ENCODE measurements at places on chromosomes 16 and 17.

- no peak for DNase-seq
Measured at GRCh38 chr17:50514388-50514787, 6.1 kb downstream of the MYCBPAP start.

- DNase-seq: no peak
Measured at GRCh38 chr17:56152874-56153602, at the start of gene ANKFN1. Gene ANKFN1, plus strand, starts transcription at chr17:56153475. Its CDS starts 59,193 bp downstream, at chr17:56212668.

- no peak for DNase-seq
Measured at GRCh38 chr17:55773671-55774070, 22.8 kb downstream of the PCTP start.

- DNase-seq: no peak
Measured at GRCh38 chr16:86122681-86123342, 223.8 kb downstream of the IRF8 start.

DNA sequence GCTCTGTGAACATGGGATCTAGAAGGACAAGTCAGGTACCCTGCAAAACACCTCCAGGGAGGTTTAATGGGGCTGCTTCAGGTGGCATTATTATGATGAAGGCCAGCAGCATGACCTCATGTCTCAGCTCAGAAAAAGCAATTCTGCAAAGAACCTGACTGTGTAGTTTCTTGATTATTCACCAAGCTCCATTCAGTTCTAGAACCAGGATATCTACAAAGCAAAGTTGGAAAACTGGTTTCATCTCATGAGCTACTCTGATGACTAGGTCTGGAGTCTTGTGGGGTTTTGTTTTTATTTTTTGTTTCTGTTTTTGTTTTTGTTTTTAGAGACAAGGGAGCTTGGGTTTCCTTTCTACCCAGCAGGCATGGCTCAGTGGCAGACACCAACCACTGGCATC is 19.0 kb upstream of the LRRC37A3 start:
- DNase-seq: no peak

GRCh38 chr17:14245002-14245401 is 8.3 kb upstream of the CDRT15 start:
- DNase-seq: peak; percentile 14

- peak; percentile 23 for DNase-seq
Measured at GRCh38 chr16:72092832-72093447, 480 bp downstream of the TXNL4B start.

GRCh38 chr16:86117756-86118155 is 218.8 kb downstream of the IRF8 start:
- no peak for DNase-seq

- no peak for DNase-seq
Measured at GRCh38 chr17:15456972-15457722, 10.3 kb downstream of the CDRT4 start.

- no peak for DNase-seq
Measured at GRCh38 chr16:52812678-52813556, 239.8 kb downstream of the CHD9NB start.

DNA sequence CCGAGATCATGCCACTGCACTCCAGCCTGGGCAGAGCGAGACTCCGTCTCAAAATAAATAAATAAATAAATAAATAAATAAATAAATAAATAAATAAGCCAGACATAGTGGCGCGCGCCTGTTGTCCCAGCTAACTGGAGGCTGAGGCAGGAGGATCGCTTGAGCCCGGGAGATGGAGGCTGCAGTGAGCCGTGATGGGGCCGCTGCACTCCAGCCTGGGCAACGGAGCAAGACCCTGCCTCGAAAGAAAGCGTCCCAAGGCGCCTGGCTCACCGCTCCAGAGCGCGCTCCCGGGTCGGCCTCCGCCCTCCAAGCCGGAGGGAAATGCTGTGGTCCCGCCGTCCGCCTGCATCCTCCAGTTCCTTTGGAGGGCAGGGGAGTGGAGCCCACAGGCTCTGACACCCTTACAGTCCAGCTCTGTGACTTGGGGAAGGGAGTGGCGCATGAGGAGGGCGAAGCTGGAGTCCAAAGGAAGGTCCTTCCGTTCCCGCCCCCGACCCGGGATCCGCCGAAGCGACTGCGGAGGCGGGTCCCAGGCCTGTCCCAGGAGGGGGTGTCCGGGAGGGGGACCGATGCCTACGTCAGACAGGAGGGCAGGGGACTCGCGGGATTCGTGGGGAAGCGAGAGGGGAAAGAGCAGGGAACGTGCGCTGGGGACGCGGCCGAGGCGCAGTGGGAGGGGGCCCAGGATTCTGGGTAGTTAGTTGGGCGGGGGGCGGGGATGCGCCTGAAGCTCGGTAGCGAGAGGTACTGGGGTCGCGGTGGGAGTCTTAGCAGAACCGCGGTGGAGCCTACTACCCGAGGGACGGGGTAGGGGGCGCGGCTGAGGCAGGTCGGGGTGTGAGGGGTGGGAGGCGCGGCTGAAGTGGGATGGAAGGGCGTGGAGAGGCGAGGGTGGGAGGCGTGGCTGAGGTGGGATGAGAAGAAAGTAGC is 8.4 kb upstream of the TRPV2 start:
- DNase-seq: peak; percentile 85

GRCh38 chr16:11014136-11014535 is 69.8 kb downstream of the CLEC16A start:
- DNase-seq: no peak

DNA sequence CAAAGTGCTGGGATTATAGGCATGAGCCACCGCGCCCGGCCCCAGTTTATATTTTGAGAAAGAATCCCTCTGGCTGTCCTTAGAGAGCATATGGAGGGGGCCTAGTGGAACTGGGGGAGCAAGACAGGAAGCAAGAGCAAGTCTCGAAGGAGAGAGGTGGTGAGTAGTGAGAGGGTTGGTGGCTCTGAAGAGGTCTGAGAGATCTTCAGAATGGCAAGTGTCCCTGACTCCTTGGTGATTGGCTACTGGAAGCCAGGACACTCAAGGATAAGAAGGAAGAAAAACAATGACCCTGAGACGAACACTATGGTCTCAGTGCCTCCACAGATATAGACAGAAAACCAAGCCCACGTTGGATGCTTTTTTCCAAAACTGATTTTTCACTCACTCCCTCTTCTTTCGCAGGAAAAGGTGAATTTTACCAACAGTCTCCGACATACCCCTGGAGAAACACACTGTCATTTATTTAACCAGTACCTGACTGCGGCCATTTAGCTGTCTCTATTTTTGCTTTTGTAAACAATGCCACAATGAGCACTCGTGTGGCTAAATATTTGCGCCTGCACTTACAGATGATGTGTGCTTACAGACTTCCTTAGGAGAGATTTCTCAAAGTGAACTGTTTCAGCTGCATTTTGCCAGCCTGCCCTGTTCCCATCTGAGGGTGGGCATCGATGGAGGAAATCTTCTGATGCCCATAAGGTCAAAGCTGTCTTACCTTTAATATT is 15.9 kb upstream of the DOK4 start:
- no peak for DNase-seq

GRCh38 chr16:8989099-8989878 is 25.6 kb upstream of the USP7 start:
- DNase-seq: no peak

DNA sequence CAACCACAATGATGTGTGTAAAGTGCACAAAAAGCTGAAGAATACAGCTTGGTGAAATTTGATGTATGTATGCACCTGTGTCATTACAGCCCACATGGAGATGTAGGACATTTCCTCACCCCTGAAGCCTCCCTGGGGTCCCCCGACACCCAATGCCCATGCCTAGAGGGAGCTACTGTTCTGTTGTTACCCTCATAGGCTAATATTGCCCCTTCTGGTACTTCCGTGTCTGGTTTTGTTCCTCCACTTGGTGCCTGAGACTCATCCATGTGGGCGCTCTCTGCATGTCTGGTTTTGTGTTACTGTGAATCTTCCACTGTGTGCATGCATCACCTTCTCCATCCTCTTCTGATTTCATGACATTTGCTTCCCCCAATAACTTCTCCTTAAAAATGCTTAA is 18.6 kb downstream of the TNFRSF13B start:
- no peak for DNase-seq

DNA sequence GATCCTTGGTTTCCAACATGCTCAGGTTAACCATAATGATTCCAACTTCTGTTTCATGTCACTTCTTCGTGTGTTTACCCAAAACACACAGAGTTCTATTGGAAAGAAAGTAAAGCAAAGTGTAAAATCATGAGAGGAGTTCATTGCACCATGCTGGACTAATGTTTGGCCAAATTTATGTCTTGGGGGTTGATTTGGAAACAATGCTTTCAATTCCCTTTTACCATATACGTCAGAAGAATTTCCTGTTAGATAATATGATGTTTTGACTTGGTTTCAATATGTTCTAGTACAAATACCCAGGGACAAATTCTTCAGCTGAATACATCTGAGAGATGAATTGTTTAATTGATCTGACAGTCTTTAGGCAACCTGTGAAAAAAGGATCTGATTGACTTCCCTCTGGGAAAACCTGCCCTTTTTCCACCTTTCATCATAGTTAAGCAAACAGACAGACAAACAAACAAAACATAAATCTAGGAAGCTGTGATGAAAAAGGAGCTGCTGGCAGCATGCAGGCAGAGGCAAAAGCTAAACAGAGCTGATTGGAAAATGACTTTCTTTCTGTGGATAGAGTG is 26.0 kb upstream of the MPHOSPH6 start:
- no peak for DNase-seq

DNA sequence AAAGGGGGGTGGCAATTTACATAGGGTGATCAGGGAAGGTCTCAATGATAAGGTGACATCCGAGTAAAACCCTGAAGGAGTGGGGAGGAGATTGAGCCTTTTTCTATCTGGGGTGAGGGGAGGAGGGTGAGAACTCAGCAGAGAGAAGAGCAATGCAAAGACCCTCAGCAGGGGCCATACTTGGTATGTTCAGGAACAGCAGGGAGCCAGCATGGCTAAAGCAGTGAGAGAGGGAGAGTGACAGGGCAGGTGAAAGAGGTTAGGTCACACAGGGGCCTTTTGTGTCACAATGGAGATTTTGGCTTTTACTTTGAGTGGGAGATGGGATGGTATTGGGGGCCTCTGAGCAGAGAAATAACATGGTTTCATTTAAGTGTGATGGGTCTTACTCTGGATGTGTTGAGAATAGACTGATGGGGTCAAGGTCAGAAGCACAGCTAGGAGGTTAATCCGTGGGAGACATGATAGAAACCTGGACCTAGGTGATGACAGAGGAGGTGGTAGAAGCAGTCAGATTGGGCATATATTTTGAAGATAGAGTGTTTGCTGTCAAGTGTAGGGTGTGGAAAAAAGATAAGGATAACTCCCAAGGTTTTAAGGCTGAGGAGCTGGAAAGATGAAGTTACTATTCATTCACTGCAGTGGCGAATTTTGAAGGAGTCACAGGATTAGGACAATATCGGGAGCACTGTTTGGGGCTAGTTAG is 6.2 kb downstream of the SP2 start:
- DNase-seq: no peak
